ENCODE measurements at places on chromosomes 3 and 15.

GRCh38 chr3:133998691-133999241 is 31.0 kb downstream of the SLCO2A1 start:
- no peak for DNase-seq

DNA sequence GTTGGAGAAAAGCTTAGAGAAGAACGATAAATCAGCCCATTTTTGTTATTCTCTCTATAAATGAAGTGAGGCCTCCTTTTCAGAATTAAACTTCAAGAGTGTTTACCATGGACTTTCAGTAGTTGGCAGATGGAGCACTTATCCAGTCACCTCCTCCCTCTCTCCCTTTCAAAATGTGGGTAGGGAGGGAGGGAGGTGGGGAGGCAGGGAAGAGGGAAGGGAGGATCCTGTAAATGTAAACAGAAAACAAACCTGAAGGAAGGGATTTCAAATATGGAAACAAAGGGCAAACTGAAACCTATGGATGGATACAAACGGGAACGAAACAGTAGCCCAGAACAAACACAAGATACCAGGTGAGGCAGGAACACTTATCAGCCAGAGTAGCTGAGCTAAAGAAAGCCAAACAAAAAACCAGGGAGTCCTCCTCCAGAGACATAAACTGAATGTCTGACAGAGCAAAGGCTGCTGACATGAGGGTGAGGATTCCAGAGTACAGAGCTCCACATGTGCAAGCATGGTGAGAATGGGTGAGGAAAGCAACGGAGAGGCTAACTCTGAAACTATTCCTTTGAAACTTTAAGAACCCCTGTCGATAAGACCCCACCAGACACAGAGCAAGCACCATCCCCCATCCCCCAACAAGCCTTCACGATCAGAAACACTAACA is 41.0 kb upstream of the GP5 start:
- DNase-seq: no peak

DNA sequence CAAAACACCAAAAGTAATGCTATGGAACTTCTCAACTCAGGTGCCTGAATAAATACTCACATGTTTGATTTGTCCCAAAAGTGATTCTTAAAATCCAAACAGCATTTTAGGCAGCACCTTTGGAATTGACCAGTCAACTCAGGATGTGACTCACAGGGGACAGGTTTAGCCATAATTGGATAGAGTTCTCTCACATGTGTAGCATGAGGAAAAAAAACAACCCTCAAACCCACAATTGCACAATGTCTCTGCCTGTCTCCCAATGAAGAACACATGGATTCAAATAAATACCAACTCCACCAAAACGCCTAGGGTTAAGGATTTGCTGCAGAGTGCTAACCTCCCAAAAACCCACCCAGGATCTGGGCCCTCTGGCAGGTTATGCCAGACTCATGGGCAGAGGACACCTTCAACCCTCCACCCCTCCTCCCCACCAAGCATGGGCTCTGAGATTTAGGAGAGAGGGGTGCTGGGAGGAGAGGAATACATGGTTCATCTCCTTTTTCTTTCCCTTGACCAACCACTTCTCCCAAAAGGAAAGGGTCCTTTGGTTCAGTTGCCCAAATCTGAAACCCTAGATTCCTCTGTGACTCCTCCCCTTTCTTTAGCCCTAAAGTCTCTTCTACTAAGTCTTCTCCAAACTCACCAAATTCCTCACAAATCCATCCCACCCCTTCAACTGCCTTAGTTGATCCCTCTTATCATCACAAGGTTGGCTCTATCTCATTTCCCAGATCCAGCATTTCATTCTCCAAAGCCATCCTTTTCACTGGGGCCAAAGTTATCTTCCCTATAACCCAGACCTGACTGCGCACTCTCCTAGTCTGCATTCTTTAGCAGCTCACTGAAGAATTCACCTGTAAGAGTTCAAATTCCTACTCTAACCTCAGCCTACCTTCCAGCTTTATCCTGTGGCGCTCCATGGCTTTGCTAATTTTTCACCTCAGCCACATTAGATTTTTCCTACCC is 7.7 kb downstream of the RYK start:
- no peak for DNase-seq

GRCh38 chr3:71066849-71067261 is 516.7 kb downstream of the FOXP1 start:
- DNase-seq: no peak

GRCh38 chr3:171125010-171125409 is 98.5 kb upstream of the SLC2A2 start:
- DNase-seq: no peak

DNA sequence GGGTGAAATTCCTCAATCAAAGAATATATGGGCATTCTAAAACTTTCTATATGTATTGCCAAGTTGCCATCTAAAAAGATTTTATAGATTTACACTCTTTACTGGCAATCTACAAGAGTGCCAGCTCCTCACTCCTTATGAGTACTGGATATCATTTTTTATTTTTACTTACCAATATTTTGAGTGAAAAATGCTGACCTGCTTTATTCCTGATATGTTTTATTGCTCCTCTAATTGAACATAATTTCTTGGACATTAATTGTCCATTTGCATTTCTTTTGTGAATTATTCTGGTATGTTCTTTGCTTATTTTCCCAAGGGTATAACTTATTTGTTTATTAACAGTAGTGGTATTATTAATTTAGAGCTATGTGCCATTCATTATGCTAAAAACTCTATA is 96.8 kb downstream of the ECT2 start:
- no peak for DNase-seq

DNA sequence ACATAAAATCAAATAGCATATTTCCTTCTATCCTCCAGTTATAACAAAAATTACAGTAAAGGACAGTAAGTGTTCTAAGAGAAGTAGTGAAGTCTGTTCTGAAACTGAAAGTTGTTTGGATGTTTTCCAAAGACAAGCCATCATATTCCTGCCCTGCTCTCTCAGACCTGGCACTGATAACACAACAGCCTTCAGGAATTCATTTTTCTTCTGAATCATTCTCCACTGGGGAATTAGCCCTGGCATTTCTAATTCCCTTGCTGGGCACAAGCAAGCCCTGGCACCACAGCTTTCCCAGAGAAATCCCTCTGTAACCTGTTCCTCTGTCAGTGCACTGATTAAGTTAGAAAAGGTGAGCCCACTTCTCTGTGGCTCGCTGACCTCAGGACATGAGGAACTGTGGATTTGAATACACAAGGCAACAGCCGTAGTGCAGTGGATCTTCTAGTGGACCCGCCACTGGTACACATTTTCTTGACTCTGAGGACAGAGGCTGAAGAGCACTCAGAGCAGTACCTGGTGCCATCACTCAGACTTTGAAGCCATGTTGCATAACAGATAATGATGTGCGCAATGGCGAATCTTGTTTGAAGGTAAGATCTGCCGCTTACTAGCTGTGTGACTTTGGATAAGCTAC is 61.6 kb downstream of the WWTR1 start:
- no peak for DNase-seq

- no peak for DNase-seq
Measured at GRCh38 chr3:112111785-112112402, 21.2 kb downstream of the GCSAM start.

DNA sequence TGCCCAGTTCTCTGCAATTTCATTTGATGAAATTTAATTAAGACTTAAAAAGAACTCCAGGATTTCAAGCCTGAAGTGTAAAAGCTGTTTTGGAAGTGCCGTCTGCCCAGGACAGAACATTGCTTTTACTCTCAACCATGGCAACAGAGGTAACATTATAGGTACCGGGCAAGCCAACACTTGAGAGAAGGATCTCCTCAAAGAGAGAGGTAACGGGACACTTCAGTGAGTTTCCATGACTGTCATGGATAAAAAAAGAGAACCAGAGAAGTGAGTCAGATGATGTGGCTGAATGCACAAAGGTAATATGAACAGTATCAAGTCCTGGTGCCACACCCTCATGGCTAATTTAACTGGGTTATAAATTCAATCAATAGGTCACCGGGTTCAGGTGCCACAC is 130.2 kb upstream of the LMOD3 start:
- DNase-seq: no peak

GRCh38 chr15:64373360-64373759 is 7.9 kb downstream of the PCLAF start:
- DNase-seq: no peak

DNA sequence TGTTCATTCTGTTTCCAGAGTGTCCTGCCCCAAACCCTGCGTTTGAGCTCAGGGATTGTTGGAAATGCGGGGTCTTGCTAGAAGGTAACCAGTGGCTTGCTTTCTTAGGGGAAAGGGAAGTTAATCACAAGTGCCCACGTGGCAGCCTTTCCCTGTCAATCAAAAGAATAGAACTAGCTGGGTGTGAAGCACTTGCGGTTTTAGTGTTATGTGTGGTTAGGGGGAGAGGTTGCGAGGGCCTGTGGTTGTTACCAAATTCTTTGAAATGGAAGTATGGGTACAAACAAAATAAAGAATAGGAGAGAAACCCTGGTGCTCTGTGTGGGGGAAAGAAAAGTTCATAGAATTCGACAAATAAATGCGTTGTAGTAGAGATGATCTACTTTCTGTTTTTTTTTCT is 67.6 kb downstream of the FNDC3B start:
- peak; percentile 12 for DNase-seq

DNA sequence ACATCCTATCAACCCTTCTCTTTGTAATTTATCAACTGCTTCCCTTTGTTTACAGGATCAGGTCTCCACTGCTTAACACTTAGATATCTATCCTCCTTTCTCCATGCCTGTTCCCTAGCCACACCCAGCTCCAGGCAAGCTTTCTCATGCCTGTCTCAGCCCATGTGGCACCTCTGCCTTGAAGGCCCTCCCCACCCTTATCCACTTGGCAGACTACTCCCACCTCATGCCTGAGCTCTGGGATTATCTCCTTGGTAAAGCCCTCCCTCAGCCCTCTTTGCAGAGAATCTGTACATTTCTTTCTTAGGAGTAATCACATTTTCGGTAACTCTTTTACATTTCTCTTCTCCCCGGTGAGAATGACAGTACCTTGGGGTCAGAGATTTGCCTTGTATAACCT is 96.0 kb downstream of the ATP1B3 start:
- DNase-seq: no peak

DNA sequence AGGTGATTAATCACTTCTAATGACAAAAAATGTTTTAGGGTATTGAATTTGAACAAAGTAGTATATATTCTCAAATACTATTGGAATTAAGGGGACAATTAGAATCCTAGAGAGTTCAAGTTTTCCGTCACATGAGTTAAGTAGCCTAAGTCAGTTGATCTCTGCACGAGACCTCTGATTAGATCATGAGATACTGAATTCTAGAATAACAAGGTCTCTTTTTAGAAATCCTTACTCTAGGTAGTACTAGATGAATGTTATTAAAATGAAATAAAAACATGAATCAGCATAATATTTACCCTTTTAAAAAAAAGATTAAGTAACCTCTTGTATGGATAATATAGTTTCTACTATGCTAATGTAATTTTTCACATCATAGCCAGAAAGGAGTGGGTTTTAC is 43.4 kb downstream of the MYO5A start:
- DNase-seq: no peak
